Dermis blood vessel endothelial cell (primary cell): ENCODE measurements at places on chromosomes 1 and 21. TPM values are rescaled to one million over a fixed set of nuclear protein-coding genes. Genes with fewer than 3 reads are reported as not detected.

HIPK1 gene
- 36.8 and 50.4 TPM in 2 replicates for total RNA-seq

MYOG gene
- not detected in 2 replicates for total RNA-seq

OLFML3 gene
- 7.3 and 21.5 TPM in 2 replicates for total RNA-seq

VANGL2 gene
- under 0.01 and 0.05 TPM in 2 replicates for total RNA-seq

MROH7 gene
- total RNA-seq, result 0.17 TPM in 1 of 2 replicates, not detected in the other
